Psoas muscle (tissue), 8 donors: ENCODE measurements at places on chromosomes 1 and 21. TPM values are rescaled to one million over a fixed set of nuclear protein-coding genes. Genes with fewer than 3 reads are reported as not detected.
A peak's percentile ranks its signal among the peaks of the same experiment; 100 is the strongest.

WLS gene
- 18.9 TPM for total RNA-seq

OR2L8 gene
- total RNA-seq: not detected

DNA sequence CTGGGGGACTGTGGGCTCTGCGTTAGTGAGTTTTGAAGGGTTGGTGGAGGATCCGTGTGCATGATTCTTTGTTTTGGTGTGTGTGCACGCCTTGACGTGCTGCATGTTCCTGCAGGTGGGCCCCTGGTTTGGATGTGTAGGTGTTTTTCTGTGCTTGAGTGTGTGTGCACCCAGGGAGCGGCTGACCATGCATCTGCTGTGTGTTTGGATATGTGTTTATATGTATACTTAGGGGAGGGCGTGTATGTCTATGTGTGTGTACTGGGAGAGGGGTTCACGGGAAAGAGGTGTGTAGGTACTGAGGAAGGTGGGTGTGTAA lies 1.1 kb downstream of the VANGL2 start:
- no peak overlapping the region for H3K27ac ChIP-seq
- no peaks in the 10 kb centered on the region for H3K27me3 ChIP-seq
- H3K4me3 ChIP-seq: peak overlapping the region; percentile 74
- no peaks in the 10 kb centered on the region for H3K36me3 ChIP-seq

- H3K27me3 ChIP-seq: peaks cover 3% of the 10 kb centered on the region
- DNase-seq: no peak
- no peak overlapping the region for H3K4me3 ChIP-seq
- no peaks in the 10 kb centered on the region for H3K36me3 ChIP-seq
These were observed 75.3 kb downstream of the ROR1 start for GRCh38 chr1:63849149-63849548.
